ENCODE measurements at places on chromosomes 1 and 21.

GRCh38 chr1:64986903-64987871, 20.8 kb upstream of the JAK1 start:
- DNase-seq, result no peak

GRCh38 chr1:214843281-214843680, 239.3 kb upstream of the KCNK2 start:
- no peak for DNase-seq

DNA sequence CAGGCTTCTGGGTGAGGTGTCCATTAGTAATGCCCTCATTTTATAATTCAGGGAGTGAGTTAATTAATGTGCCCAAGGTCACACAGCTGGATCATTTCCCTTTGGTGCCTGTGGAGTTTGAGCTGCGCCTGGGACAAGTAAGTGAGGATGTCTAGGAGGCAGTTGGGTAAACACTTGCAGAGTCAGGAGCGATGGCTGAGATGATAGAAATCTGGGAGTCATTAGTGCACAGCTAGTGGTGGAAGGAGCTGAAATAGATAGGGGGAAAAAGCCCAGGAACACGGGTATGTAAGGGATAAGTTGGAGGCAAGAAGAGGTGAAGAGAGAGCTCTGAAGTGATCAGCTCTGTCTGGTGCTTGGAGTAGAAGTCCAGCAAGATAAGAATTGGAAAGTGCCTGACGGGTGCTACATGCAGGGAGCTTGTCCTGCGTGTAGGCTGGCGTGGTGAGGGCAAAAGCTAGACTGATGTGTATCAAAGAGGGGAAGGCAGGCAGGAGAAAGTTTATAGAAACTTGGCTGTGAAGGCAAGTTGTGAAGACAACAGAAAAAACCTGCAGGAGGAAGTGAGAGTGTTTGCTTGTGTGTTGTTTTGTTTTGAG, 1.7 kb upstream of the SCAF4 start:
- no peak for DNase-seq

DNA sequence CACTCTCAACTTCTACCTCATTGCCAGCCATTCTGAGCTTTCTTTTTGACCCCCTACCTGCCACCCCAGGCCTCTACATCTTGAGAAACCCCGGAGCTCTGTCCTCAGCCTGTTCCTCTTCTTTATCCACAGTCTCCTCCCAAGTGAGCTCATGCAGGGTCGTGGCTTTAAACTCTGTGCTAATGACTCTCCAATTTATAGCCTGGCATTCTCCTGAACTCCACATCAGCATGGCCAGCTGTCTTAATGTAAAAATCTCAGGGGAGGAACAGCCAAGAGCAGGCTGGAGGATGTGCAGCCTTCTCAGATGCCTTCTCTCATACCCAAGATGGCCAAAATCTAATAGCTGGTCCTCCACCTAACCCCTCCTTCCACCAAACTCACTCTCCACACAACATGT, 84.2 kb downstream of the CCDC185 start:
- DNase-seq, result no peak

DNA sequence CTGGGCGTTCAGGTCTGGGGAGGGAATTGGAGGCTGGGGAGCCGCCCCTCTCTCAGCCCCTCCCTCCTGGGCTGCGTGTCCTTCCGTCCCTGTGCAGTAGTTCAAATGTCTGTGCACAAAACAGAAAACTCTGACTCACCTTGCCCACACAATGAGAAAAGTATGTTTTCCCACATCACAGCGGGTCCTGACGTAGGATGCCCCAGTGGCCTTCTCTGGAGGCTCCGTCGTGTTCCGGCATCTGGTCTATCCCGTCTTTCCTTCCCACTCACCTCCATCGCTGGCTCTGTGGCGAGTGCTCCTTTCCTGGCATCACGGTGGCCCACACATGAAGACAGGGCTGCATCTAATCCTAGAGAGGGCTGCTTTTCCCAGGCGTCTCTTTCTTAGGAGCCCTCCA, 224.0 kb downstream of the KAZN start:
- no peak for DNase-seq

- no peak for DNase-seq
Measured at GRCh38 chr1:197994907-197995407, 77.8 kb downstream of the LHX9 start.

Measured in GDM1 (cell line).